Activated CD8-positive, alpha-beta T cell treated with anti-CD3 and anti-CD28 coated beads, Interleukin-2, amount 10 ng/mL, durations not matched to agents 7 days and 5 days (primary cell): ENCODE measurements at places on chromosomes 2 and 18.

GRCh38 chr18:24259869-24260641 lies 121.2 kb downstream of the CABYR start:
- DNase-seq: no peak

- no peak for DNase-seq
Measured at GRCh38 chr2:33777786-33778185, 178.7 kb upstream of the FAM98A start.

- DNase-seq: no peak
Measured at GRCh38 chr2:41394541-41394940, 653.3 kb upstream of the PKDCC start.

DNA sequence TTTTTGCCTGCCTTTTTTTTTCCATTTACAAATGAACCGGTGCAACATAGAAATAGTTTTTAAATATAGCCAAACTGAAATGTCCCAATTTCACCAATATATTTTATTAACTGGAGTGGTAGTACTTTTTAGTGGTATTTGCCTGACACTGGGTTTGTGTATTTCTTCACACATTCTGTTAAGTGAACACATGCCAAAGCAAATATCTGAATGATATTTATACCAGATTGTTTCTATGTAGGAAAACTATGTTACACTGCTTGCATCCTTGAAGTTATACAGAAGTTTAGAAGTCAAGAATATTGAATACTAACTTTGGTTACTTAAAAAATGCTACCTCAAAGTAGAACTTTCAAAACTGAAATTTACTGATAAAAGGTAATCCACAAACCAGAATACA lies 19.4 kb upstream of the ITPRID2 start:
- DNase-seq: no peak

- DNase-seq: no peak
Measured at GRCh38 chr2:25030702-25031101, 11.2 kb upstream of the EFR3B start.

GRCh38 chr2:230124235-230124634 lies 55.5 kb upstream of the SLC16A14 start:
- DNase-seq: no peak

GRCh38 chr2:30034052-30034775 lies 112.6 kb upstream of the YPEL5 start:
- DNase-seq: no peak

GRCh38 chr2:109256111-109256510 lies 127.1 kb downstream of the SH3RF3 start:
- no peak for DNase-seq

DNA sequence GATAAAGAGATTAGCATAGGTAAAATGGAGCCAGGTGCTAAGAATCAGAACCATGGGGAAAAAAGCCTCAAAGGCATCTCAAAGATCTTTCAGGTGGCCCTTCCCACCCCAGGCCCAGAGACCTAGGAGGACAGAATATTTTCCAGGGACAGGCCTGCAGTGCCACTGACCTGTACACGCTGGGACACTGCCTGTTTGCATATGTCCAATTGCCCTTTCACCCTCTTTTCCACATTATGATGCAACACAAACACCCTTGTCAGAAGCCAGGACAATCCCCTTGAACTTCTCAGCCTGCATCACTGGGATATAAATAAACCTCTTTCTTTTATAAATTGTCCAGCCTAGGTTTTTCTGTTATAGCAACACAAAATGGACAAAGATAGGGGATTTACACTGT lies 419.1 kb downstream of the TRIB2 start:
- no peak for DNase-seq

DNA sequence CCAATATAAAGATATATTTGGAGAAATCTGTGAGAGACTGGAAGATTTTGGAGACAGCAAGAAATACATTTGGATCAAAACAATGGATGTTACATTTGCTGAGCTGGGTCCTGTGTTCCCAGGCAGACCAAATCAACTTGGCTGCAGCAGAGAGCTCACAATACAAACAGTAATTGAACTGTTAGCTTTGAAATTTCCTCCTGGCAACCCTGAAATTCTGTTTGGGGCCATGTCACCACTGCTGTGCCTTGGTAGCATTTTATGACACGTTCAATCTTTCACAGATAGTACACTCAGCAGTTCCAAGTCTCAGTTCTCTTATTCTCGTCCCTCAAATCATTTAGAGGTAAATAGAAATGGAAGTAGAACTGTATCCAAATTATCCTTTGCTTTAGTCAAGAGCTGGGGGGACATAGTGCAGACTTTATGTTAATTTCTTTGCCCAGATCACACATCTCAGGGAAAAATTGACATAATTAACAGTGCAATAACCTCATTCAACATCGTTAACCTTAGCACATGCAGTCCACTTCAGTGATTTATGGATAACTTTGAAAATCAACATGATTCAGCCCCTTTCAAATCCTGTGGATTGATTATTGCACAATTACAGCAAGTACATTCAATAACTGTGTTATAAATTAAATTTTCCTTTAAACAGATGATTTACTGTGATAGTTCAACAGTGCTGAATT lies 277.4 kb upstream of the MC4R start:
- no peak for DNase-seq

DNA sequence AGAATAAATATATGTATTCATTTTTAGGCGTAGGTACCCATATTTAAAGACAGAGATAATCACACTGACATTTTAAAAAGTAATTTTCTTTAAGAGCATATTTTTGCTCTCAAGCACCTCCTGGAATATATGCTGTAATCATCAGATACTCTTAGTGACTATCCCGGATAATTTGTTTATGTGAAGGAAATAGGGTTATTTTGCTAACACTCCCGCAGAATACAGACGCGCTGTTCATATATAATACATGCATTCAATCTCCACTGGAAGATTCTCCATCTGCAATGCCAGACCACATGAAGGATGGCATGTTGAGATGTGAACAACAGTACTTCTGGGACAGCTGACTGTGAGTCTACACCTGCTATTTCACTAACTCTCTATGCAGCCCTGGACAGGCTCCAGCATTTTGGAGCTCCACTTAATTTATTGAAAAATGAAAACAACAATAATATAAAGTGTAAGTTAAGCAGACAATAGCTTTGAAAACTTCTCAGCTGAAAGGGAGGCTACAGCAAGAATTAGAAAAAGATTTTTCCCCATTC lies 430.6 kb downstream of the TMX3 start:
- no peak for DNase-seq

- DNase-seq: no peak
Measured at GRCh38 chr2:75705921-75706320, 4.8 kb downstream of the GCFC2 start.

DNA sequence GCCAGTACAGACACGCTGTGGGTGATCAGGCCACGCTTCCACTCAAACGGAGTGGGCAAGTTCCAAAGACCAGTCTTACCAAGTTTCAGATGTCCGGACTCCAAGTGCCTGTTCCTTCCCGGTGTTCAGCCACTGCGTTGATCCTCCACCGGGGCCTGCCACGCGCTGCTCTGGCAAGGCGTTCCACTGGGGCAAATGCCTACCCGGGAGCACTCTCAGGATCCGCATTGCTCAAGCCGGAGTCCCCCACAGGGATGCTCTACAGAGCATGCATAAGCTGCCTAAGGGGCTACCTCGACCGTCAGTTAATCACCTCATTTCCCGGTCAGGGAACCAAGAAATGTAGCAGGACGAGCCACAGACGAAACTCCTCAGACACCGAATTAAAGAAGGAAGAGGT lies 37.0 kb upstream of the CLASP1 start:
- DNase-seq: no peak

- no peak for DNase-seq
Measured at GRCh38 chr2:46045888-46046287, 251.3 kb upstream of the EPAS1 start.

DNA sequence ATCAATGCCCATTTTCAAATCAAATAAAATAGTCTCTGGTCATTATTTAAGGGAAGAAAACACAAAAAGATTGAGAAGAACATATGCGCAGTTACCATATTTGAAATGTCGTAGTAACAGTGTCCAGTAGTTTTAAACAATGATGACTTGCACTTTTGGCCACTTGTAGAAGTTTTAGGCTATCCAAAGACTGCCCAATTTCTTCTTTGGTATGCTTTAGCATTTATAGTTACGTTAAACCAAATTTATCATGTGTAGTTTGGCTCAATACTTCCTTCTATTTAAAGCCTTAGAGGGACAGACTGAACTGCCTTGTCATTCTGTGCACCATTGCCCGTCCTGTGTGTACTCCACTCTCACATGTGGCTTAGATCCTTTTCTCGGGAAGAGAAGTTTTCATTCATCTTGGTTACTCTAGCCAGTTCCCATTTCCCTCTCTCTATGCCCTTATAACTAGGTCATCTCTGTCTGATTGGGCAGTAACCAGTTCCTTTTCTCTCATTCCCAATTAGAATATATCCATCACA lies 84.8 kb upstream of the TTN start:
- DNase-seq: no peak

- DNase-seq: peak; percentile 64
Measured at GRCh38 chr2:215828528-215829184, 184.7 kb downstream of the MREG start.

- no peak for DNase-seq
Measured at GRCh38 chr18:48151421-48152065, 221.1 kb upstream of the SMAD2 start.

GRCh38 chr2:98761267-98761781 lies 30.4 kb upstream of the MGAT4A start:
- peak; percentile 59 for DNase-seq

GRCh38 chr2:134603966-134604365 lies 114.8 kb downstream of the TMEM163 start:
- DNase-seq: no peak

- peak; percentile 62 for DNase-seq
Measured at GRCh38 chr18:48948112-48949049, 2.4 kb downstream of the SMAD7 start.

- no peak for DNase-seq
Measured at GRCh38 chr18:33673689-33674088, 95.7 kb downstream of the ASXL3 start.

DNA sequence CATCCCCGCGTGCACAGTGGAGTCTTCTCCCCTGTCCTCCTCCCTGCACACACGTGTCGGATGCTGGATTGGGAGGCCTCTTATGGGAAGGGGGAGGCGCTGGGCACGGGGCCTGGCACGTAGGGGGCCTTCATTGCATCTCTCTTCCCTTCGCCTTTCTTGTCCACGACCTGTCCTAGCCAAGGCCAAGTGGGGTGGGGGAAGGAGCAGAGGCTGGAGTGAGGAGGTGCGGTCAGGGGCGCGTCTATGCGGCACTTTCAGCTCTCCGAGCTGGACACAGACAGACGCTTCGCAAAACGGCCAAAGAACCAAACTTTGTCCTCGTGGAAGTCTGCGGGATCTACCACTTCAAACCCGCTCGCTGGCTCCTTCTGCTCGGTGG lies 13.4 kb downstream of the ALPG start:
- DNase-seq: no peak

GRCh38 chr18:50742952-50743351 lies 76.9 kb downstream of the MRO start:
- DNase-seq: no peak

DNA sequence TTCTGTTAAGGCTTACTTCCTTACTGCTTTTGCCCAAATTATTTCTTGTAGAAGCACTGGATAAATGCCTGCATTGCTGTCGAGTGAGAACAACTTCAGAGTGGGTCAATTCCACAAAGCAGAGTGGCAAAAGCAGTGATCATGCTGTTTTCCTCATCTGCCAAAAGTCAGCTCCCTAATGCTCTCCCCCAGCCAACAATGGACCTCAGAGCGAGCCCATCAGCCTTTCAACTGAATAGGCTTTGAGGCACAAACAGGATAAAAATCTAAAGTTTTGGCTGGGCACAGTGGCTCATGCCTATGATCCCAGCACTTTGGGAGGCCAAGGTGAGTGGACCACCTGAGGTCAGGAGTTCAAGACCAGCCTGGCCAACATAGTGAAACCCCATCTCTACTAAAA lies 222.7 kb downstream of the TCF4 start:
- no peak for DNase-seq

DNA sequence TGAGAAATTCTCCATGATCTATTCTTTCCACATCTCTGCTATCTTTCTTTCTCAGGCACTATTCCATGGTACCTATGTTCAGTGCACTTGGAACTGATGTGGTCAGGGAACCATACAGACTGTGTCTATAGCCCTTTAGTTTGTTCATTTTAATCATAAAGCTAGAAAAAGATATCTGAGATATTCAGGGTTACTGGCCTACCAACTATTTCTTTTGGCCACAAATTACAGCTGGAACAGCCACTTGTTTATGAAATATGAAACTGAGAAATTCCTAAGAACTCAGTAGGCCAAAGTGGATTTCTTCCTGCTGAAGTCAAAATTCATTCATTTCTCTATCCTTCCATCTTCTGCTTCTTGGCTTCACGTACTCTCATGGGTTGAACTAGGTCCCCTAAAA lies 22.8 kb upstream of the LYPD1 start:
- DNase-seq: no peak

- peak; percentile 9 for DNase-seq
Measured at GRCh38 chr18:48295586-48296311, 113.4 kb downstream of the ZBTB7C start.

DNA sequence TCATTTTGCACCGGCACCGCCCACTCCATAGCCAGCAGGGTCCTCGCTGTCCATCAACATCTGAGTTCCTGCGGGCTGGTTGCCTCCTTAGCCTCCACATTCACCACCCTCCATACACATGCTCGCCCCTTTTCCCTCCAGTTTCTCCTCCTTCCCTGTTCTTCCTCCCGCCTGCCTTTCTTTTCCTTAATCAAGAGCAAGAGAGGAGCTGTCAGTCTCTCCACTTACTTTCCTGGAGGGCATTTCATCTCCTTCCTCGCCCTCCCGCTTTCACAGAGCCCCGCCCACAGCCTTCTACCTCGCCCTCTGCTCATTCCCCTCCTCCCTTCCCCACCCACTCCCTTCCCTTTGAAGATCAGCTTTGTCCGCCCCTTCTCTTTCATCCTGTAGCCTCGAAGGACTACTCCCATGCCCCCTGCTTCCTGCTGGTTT lies 13.8 kb upstream of the ZBTB7C start:
- no peak for DNase-seq

GRCh38 chr18:32730068-32730467 lies 42.8 kb downstream of the KLHL14 start:
- no peak for DNase-seq

DNA sequence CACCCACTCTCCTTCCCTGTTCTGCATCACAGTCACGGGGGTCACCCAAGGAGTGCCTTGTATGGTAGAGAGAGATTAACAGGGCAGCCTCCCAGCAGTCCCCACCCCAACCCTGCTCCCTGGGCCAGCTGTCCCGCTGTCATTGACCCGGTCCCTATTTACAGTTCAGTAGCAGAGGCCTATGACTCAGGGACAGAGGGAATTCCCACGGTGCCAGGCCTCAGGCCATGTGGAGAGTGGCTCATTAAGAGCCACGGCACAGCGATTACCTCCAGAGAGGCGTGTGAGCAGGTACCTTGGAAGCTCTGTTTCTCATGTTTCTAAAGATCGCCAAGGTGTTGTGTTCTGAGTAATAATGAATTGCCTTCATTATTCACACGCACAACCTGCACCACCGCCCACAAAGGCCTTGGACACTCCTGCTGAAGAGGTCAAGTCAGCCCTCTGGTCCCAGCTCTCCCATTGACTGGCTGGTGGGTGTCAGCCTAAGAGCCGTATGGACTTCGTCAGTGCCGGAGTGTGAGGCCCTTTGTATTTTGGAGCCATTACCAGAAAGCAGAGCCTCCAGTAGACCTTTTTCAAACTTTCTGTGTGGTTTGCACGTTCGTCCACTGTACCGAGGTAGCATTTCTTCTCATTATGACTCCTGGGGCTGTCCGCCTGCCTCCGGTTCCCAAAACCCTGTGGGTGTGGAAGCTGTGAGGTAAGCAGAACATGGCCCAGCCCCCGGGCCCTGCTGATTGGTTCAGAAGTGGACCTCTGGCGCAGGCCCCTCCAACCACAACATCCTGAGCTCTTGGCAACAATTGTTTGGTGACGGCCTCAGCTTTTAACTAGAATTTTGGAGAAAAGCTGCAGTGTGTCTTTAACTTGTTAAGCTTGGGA lies 47.0 kb downstream of the SERTAD2 start:
- peak; percentile 94 for DNase-seq

- peak; percentile 57 for DNase-seq
Measured at GRCh38 chr2:45860136-45861121, 209.0 kb downstream of the PRKCE start.
